ENCODE measurements at places on chromosomes 5 and 9.
A peak's percentile ranks its signal among the peaks of the same experiment; 100 is the strongest.

GRCh38 chr5:102833146-102833545 lies 78.0 kb downstream of the PAM start:
- no peaks in the 10 kb centered on the region for H3K27me3 ChIP-seq
- H3K36me3 ChIP-seq: no peaks in the 10 kb centered on the region
- no peak overlapping the region for H3K27ac ChIP-seq
- H3K4me1 ChIP-seq: peaks cover 21% of the 10 kb centered on the region
- H3K4me3 ChIP-seq: no peak overlapping the region
- DNase-seq: no peak

DNA sequence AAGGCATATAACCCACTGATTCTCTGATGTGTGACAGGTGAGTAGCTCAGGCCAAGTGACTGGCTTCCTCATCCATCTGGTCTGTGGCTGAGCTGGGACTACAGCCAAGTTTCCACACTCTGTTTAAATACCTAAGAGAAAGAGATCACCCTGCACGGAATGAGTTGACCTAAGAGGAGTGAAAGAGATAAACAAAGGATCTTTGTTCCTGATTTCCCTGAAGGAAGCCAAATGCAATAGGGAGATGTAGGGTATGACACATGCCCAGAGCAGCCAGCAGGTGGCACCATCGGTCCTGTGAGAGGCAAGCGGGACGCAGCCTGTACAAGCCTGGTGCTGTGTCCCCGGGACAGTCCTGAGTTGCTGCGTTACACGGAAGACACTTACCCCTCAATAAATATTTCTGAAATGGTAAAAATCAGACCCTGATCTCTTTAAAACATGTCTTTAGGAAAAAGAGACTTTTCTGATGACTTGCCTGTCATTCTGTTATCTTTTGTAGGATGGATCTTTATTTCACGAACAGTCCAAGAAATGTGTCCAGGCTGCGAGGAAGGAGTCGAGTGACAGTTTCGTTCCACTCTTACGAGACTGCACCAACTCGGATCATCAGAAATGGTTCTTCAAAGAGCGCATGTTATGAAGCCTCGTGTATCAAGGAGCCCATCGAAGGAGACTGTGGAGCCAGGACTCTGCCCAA lies 41.1 kb downstream of the GALNT12 start:
- no peaks in the 10 kb centered on the region for H3K27me3 ChIP-seq
- DNase-seq: peak; percentile 62
- no peaks in the 10 kb centered on the region for H3K36me3 ChIP-seq
- no peak overlapping the region for H3K4me3 ChIP-seq
- H3K27ac ChIP-seq: no peak overlapping the region

DNA sequence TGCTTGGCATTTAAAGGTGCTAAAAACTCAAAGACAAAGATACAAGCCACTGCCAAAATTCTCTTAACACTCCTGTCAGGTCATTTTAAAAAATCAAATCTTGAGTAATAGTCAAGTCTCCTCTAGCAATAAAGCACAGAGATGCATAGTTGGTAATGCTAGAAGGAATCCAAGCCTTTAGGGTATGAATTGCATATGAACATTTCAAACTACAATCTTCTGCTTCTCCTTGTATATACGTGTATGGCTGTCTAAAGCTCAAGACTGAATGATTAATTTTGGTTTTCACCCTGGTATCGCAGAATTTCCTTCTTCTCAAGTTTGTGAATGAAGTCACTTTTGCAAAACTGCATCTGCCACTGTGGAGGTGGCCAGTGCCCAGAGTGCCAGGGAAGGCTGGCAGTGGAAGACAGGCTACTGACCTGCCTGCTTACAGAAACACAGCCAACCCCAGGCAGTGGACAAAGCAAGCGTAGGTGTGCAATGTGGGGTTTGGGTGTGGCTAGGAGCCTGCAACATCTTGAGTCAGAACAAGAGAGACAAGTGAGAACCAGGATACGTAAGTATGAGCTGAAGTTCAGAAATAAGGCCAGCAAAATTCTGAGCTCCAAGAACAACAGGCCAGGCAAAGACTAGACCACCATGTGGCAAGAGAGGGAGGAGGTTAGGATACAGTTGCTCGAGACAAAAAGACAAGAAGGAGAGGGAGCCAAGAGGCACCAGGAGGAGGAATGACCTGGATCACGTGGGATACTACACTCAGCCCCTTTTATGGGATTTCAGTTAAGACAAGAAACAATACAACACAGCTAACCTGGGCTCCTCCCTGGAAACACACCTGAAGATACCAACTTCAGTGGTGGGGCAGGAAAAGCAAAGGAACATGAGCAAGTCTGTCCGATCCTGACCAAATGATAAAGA lies 22.6 kb downstream of the MYO10 start:
- no peak for DNase-seq
- no peaks in the 10 kb centered on the region for H3K36me3 ChIP-seq
- no peak overlapping the region for H3K27ac ChIP-seq
- H3K27me3 ChIP-seq: no peaks in the 10 kb centered on the region

- no peak overlapping the region for H3K4me3 ChIP-seq
- H3K27me3 ChIP-seq: no peaks in the 10 kb centered on the region
- DNase-seq: no peak
- no peaks in the 10 kb centered on the region for H3K4me1 ChIP-seq
- H3K27ac ChIP-seq: no peak overlapping the region
- no peaks in the 10 kb centered on the region for H3K36me3 ChIP-seq
Measured at GRCh38 chr5:103546858-103547257, 15.7 kb downstream of the NUDT12 start.

DNA sequence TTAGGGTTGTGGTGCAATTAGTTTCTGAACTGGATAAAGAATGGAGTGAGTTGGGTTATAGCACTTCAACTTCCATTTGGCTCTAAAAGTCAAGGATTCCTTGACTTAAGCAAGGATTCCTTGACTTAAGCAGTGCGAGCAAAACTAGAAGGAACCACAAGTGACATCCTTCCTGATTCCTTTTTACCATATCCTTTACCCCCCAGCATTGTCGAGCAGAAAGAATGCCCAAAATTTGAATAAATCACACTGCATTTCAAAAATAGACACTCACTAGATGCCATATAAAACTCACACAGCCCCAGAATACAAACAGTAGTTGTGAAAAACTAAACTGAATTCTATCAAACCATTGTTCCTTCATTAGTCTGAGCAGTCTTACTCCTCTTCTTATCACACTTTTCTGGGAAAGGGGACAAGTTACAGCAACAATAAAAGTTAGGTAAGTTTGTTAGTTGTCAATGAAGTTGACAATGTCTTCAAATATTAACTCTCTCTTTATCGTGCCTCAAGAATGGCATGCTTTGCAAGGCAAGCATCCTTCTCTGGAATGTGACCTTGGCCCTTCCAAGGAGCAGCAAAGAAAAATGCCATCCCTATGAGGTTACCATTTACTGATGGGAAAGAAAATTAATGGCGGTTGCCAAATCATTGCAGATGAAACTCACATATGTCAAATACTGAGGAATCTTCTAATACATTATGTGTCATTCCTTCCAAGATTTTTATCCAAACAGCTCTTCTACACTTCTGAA lies 273.3 kb upstream of the ANKRD55 start:
- H3K36me3 ChIP-seq: no peaks in the 10 kb centered on the region
- H3K4me3 ChIP-seq: no peak overlapping the region
- DNase-seq: no peak
- peaks cover 11% of the 10 kb centered on the region for H3K4me1 ChIP-seq
